ENCODE measurements at places on chromosomes 4 and X.

DNA sequence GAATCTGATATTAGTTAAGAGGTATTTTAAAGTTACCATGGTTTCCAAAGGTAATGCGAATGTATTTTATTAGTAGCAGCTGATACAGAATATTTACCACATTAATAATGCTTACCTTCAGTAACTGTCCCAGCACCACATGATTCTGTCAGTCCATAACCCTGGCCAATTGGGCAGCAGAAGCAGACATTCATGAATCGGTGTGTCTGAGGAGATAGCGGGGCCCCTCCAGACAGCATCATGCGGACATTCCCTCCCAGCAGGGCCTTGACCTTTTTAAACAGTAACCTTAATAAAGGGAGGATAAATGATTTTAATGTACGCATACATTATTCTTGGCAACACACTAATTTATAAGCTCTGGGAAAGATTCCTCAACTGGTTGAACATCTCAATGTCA, 43.0 kb upstream of the KCNE5 start:
- DNase-seq, result no peak

GRCh38 chrX:41236629-41237028, 97.3 kb upstream of the DDX3X start:
- no peak for DNase-seq

DNA sequence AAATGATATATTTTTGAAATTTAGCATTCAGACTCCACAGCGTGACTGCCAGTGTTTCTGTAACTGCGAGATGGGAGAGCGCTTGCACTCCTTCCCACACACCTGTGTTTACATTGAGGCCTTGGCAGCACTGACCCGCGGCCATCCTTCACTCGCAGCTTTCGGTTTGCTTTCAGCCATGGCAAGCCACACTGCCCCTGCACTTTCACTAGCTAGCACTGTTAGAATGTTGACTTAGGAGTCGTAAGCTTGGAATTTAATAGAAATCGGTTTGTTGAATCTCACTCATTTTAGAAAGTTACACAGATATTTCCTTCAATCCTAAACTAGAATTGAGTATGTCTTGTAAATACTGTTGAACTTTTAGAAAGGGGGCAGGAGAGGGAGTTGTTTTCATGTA, 136.2 kb downstream of the CFAP299 start:
- no peak for DNase-seq

DNA sequence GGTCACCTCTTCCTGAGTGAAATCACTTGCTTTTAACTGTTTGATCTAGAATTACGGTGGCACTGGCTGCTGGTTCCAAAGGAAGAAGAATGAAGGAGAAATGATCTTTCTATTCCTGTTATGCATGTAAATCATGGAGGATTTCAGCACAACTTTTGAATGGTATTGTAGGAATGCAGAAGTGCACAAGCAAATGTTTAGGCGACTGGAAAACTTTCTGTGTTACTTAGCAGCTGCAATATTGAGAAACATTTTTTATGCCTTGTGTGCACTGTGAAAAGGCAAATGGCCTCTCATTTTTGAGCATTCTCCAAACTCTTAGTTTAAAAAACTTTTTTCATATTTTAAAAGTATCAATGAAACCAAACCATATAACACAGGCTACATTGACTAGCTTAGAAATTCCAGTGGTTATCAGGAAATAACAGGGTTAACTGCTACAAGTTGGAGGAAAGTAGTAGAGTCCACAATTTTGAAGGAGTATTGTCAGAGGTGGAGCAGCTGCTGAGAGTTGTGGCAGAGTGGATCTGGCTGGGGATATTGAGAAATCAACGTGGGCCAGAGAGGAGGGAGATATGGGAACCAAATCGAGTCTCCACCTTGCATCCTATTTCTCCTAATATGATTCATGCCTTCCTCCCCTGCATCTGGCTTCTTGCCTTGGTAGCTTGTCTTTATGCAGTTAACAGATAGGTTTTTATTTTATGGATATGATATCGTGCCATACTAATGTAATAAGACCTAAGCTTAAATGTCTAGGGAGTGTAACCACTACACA, 32.0 kb upstream of the FHL1 start:
- no peak for DNase-seq

- DNase-seq, result no peak
Observed at GRCh38 chrX:5176766-5177165, 1051.9 kb downstream of the NLGN4X start.

DNA sequence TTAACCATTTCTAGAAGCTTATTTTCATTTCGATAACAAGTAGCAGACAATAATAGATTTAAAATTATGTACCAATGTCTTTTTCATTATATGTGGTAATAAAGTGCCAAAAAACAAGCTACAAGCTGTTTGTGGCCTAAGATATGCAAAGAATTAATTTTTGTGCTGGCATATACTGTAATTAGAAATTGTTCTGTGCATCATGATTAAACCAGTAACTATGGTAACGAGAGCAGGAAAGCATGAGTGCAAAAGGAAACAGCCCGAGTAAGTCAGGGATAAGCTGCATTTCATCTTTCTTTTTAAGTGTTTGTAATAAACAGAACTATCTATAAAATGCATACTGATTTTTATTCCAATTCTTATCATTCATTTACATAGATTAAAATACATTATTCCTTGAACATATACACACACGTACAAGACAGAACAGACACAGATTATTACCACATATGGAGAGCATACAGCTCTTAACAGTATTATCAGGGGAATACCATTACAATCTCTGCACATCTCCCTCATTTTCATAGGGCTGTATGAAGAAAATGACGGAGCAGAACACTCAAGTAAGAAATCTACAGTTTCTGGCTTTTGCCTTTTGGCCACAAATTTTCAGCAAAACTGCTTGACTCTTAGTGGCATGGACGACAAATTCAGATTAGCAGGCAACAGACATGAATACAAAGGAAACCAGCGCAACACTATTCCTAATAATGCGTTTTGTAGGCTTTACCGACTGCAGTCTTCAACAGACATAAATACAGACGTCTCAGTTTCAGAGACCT, 121.3 kb upstream of the WDR17 start:
- no peak for DNase-seq

DNA sequence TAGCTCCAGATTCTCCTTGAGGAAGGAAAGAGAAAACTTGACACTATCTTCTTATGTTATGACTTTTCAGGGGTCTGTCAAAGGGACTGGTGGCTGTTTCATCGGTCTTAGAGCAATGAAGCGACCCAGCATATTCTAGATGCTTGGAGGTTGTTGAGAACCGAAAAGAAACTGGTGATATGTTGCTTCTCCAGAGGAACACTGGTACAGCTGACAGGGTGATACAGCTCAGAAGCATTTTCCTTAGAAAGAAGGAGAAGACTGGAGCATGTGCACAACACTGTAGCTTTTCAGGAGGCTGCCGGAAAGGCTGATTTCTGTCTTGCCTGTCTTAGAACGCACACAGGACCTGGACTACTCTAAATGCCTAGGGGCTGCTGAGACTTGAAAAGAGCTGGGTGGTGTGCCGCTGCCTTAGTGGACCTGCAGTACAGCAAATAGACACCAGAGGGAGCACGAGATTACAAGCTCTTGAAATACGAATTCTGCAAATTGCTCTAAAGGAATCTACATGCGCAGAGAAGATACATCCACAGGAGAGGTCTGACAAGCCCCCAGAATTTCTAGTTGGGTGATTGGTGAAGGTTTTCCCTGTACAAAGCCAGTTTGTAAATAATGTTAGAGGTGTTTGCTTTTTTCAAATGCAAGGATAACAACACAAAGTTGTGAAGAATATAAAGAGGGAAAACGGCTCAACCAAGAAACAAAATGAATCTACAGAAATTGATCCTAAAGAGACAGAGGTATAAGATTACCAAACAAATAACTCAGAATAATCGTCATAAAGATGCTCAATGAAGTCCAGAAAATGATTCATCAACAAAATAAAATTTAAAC, 223.1 kb upstream of the DMD start:
- no peak for DNase-seq

- DNase-seq, result no peak
Observed at GRCh38 chr4:168710353-168710946, 213.6 kb downstream of the PALLD start.

DNA sequence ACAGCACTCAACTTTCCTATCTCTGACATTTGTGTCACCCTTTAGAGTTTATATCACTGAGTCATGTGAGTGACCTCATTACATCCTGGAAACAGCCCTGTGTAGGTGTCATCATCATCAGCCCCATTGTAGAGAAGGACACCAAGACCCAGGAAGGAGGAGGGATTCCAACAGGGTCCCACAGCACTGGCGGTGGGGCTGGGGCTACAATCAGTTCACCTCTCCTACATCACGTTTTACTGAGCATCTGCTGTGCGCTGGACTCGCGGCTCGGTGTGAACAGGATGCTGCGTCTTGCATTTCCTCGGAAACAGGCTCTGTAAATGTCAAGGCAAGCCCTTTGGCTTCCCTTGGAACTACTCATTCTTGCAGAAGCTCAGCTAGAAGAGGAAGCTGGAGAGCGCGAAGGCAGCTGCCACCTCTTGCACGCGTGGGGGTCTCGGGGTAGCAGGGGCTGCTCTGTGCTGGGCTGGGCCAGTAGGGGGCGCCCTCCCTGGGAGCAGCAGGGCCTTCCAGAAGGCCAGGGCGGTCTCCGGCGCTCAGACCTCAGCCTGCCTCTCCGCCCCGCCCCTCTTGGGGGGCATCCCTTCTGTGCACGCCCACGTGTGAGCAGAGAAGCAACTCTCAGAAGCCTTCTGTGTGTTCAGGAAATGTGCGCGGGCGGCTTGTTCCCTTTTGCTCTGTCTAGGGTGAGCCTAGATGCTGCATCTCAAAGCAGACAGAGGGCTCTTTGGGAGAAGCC, 29.0 kb downstream of the REELD1 start:
- peak; percentile 30 for DNase-seq

GRCh38 chr4:5635826-5636195, 72.5 kb downstream of the EVC2 start:
- DNase-seq, result no peak

- DNase-seq, result no peak
Observed at GRCh38 chr4:884896-885295, 47.2 kb downstream of the GAK start.

DNA sequence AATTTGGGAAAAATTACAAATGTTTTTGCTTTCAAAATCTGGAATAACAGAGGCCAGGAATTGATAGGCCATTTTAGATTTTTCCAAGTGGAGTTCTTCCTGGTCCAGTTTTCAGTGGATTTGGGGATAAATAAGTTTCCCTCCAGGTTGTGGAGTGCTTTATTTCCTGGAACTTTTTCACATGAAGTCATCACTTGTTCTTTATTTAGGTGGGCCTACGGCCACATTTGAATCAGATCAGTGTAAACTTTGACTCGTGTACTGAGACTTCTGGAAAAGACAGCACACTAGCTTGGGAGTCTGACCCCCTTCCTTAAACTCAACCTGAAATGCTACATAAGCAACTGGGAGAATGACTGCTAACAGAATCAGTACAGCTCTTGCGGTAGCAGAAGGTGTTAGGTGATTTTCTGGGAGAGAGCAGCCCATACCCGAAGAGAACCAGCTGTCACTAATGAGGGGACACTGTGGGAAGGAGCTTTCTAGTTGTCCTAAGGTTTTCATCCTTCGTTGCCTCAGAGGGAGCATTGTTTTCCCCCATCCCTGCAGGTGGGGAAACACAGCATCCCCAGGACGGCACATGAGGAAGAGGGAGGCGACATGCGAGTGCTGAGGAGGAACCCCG, 235.2 kb upstream of the FAT1 start:
- DNase-seq, result no peak

DNA sequence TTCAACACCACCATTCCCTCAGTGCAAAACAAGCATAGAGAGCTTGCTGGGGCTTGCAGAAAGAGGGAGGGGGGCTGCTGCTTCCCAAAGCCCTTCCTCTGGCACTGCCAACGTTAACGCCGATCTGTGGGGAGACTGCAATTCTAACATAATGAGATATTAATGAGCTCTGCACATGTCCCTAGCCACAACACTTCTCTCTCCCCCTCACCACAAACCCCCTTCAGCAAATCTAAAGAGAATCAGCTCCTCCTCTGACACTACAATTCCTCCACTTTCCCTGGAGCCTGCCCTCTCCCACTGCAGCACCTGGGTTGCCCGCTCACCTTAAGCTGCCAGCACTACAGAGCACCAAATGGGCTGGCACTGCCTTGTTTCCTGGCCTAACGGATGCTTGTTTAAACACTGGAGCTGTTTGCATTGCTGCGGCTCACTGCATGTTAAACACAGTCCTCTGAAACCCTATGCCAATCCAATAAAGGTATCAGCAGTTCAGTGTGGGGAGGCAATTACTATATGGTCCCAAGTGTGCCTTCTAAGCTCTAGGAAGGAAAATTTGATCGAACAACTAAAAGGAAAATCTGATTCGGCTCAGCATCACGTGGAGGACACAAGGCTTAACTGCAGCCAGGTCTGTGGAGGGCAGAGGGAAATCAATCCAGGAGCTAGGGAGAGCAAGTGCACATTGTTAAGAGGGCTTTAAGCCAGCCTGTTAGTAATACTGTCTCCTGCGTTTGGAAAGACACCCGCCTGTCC, 232.4 kb downstream of the MAML3 start:
- no peak for DNase-seq

GRCh38 chr4:103054030-103054429, 22.5 kb downstream of the SLC9B2 start:
- no peak for DNase-seq

DNA sequence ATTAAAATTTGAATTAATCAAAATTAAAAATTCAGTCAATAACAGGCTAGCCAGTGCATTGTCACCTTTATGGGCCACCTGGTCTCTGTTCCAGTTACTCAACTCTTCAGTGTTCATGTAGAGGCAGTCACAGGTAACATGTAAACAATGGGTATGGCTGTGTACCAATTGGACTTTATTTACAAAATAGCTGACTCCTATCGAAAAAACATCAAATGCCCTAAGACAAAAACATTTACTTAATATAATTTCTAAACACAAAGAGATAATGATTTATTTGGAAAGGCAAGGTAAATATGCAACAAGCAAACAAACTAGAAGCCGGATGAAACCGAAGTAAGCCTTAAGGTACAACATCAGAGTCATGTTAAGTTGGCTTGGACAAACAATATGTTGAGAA, 8.8 kb downstream of the TMEM150C start:
- no peak for DNase-seq

GRCh38 chr4:82360298-82361177, 13.3 kb downstream of the HNRNPD start:
- no peak for DNase-seq

- no peak for DNase-seq
Observed at GRCh38 chrX:100895365-100896075, 21.4 kb upstream of the NOX1 start.

DNA sequence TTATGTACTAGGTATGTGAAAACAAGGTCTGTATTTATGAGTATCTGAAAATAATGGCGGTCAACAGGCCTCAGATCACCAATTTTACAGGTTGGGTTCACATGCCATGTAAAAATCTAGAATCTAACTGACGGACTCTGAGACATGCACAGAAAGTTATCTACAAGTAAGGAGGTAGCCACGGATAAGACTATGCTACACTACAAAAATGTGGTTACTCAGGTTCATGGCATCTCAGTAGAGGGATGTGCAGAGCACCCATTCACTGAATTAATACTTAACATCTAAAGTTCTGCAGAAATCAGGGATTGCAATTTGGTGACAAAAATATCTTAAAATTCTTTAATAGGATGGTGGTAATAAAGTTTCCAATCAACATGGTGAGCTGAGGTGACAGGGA, 155.9 kb downstream of the APBB2 start:
- DNase-seq, result no peak

Measured in activated CD8-positive, alpha-beta memory T cell treated with anti-CD3 and anti-CD28 coated beads for 1 hour (primary cell).